Tibial nerve (tissue), 4 donors: ENCODE measurements at places on chromosomes 11 and 22. TPM values are rescaled to one million over a fixed set of nuclear protein-coding genes. Genes with fewer than 3 reads are reported as not detected.

The MPZL2 gene
- total RNA-seq = 6.7 TPM

The MPEG1 gene
- 9.3 TPM for total RNA-seq

The HSPB2 gene
- total RNA-seq = 2.1 TPM

The OR52N1 gene
- not detected for total RNA-seq

The OR51B4 gene
- 0.98 TPM for total RNA-seq

The SLC17A6 gene
- total RNA-seq = not detected

The UPB1 gene
- 0.44 TPM for total RNA-seq

The DDIAS gene
- 1.8 TPM for total RNA-seq

The MMP1 gene
- total RNA-seq = not detected

The SLCO2B1 gene
- 52.0 TPM for total RNA-seq

GRCh38 chr22:24138649-24139420, 42.5 kb upstream of the SUSD2 start:
- no peak for DNase-seq
- H3K4me3 ChIP-seq = no peak overlapping the region
- H3K27ac ChIP-seq = no peak overlapping the region

DNA sequence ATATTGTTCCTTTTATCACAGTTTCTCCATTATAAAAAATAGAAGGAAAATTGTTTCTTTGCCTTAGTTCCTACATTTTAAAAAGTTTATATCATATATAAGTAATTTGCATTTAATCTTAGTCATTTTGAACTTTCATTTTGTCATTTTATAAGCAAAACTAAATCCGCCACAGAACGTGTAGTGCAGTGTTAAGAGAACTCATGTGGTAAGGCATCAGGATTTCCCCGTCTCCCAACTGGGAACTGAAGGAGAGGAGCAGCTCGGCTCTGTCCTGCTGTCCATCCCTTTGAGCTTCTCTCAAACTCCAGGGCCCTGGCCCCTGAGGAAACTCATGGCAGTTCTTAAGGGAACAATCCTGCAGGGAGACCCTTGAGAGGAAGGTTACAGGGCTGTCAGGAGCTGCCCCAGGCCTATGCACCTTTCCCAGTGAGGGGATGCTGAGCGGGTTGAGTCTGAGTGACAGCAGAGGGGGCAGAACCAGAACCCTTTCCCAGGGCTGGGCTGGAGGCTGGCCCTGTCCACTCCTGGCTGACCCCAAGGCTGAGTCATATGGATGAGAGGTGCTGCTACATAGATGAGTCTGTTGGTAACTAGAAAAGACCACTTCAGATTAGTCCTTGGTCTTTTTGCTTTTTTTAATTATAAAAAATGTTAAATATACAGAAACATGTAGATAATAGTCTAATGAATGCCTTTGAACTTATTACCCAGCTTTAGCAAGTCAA, 333.1 kb downstream of the TBC1D22A start:
- H3K4me1 ChIP-seq = no peaks in the 10 kb centered on the region
- no peaks in the 10 kb centered on the region for H3K27me3 ChIP-seq
- H3K4me3 ChIP-seq = no peak overlapping the region
- H3K27ac ChIP-seq = no peak overlapping the region
- no peak for DNase-seq

DNA sequence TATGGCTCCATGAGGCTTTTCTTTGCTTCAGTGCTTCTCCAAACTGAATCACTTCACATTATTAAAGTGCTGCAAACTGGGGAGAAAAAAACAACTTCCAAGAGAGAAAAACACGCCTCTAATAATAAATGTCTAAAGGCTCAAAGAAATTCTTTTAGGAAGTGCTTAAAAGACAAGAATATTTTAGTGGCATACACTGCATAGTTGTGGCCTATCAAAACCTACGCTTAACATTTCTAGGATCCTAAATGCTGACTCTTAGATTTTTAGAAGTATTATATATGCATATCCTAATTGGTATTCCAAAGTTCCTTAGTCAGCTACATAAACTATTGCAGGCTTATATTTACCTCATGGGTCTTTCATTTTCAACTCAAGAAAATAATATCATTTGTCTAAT, 879.0 kb upstream of the CCDC90B start:
- no peak overlapping the region for H3K4me3 ChIP-seq
- H3K27ac ChIP-seq = no peak overlapping the region
- no peaks in the 10 kb centered on the region for H3K36me3 ChIP-seq
- H3K27me3 ChIP-seq = no peaks in the 10 kb centered on the region
- no peaks in the 10 kb centered on the region for H3K4me1 ChIP-seq

DNA sequence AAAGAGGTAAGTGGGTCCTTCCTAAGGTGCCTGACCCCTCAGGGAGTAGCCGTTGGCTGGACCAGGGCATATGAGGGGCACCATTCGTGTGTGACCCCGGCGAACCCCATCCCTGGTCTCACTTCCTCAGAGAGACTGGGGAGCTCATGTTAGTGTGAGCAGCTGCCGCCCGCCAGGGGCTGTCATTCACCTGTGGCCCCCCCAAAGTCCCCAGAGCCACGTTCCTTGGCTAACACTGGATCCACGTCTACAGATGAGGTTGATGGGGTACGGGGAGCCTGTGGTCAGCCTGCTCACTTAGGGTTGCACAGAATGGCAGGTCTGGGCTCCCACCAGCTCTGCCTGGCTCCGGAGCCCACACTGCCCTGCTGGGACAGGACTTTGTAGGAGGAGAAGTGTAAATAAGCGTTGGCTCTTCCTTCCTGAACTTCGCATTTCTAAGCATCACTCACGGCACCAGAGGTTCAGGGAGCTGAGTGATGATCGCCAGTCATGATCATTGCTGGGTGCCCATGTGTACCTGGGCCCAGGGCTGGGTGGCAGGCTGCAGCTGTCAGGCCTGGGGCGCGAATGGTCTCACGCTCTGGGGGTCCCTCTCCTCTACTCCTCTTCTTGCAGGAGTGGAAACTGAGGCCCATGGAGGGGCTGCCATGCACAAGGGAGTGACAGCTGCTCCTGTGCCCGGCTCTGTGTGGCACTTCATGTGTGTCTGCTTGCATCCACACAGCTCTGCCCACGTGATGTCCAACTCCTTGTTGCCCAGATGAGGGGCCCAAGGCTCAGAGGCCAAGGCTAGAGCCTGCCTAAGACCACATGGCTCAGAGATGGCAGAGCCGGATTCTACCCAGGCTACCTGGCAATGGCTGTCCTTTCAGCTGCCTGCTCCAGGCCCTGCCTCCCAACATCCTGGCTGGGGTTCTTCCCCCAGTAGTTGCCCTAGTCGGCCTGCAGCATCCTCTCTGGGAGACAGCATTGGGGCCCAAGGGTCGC, 11.1 kb downstream of the TTC38 start:
- no peak for DNase-seq
- no peak overlapping the region for H3K4me3 ChIP-seq
- H3K27ac ChIP-seq = no peak overlapping the region
- H3K36me3 ChIP-seq = peaks cover 2% of the 10 kb centered on the region

GRCh38 chr22:20520093-20520511, 12.7 kb downstream of the MED15 start:
- H3K27ac ChIP-seq = peak overlapping the region; percentile 34
- H3K4me3 ChIP-seq = no peak overlapping the region
- no peak for DNase-seq
- H3K27me3 ChIP-seq = no peaks in the 10 kb centered on the region
- no peaks in the 10 kb centered on the region for H3K36me3 ChIP-seq

- H3K36me3 ChIP-seq = no peaks in the 10 kb centered on the region
- no peak overlapping the region for H3K27ac ChIP-seq
- DNase-seq = no peak
Measured at GRCh38 chr11:81380395-81380794, 1353.3 kb downstream of the FAM181B start.

- DNase-seq = no peak
- no peak overlapping the region for H3K27ac ChIP-seq
- no peaks in the 10 kb centered on the region for H3K4me1 ChIP-seq
- H3K36me3 ChIP-seq = no peaks in the 10 kb centered on the region
Measured at GRCh38 chr22:20786536-20786979, 12.6 kb downstream of the SERPIND1 start.

- peaks cover 16% of the 10 kb centered on the region for H3K27me3 ChIP-seq
- no peak overlapping the region for H3K4me3 ChIP-seq
- H3K4me1 ChIP-seq = no peaks in the 10 kb centered on the region
Measured at GRCh38 chr11:14650064-14650463, 6.5 kb downstream of the PDE3B start.

- no peaks in the 10 kb centered on the region for H3K27me3 ChIP-seq
- no peak overlapping the region for H3K4me3 ChIP-seq
- no peak for DNase-seq
- H3K4me1 ChIP-seq = peaks cover 38% of the 10 kb centered on the region
Measured at GRCh38 chr22:30250661-30251267, 4.2 kb upstream of the LIF start.

DNA sequence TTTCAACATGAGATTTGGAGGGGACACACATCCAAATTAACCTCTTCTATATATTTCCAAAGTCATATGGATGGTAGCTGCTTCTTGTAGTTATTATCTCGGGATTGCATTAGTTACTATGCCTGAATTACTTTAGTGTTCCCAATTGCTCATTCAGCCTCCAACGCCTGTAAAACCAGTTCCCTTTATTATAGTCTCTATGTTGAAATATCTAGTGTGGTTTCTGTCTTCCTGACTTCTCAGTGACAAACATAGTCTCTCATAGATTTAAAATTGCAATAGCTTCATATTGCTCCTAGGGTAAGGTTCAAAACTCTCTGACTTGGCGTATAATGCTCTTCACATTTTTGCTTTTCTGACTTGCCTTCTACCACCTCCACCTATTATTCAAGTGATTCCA, 366.4 kb downstream of the CASP12 start:
- DNase-seq = no peak
- H3K27ac ChIP-seq = no peak overlapping the region
- H3K4me1 ChIP-seq = no peaks in the 10 kb centered on the region
- H3K27me3 ChIP-seq = no peaks in the 10 kb centered on the region

DNA sequence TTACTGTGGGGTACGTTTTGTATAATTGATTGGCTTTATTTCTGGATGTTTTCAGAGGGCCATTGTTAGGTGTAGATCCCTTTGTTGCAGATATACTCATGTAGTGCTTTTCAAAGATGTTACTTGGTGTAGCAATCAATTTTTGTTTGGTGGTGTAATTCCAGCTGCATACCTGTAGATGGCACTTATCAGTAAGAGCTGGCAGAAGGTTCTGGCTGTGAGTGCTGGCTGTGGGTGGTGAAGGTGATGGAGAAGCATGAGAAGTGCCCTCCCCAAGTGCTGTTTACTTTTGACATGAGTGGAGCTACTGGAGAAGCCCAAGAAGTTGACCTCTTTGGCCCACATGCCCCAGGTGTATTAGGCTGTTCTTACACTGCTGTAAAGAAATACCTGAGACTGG, 1074.9 kb downstream of the FAM181B start:
- DNase-seq = no peak
- H3K27me3 ChIP-seq = no peaks in the 10 kb centered on the region
- no peak overlapping the region for H3K4me3 ChIP-seq
- H3K4me1 ChIP-seq = no peaks in the 10 kb centered on the region

- no peak overlapping the region for H3K4me3 ChIP-seq
- H3K36me3 ChIP-seq = no peaks in the 10 kb centered on the region
- H3K4me1 ChIP-seq = peaks cover 11% of the 10 kb centered on the region
- no peak for DNase-seq
- H3K27me3 ChIP-seq = no peaks in the 10 kb centered on the region
- peak overlapping the region; percentile 73 for H3K27ac ChIP-seq
Measured at GRCh38 chr11:12840871-12841660, 166.8 kb downstream of the TEAD1 start.

GRCh38 chr22:41943661-41944209, 3.2 kb downstream of the CENPM start:
- H3K4me1 ChIP-seq = peaks cover 18% of the 10 kb centered on the region
- H3K4me3 ChIP-seq = no peak overlapping the region

GRCh38 chr11:28808771-28809170, 700.6 kb downstream of the METTL15 start:
- no peaks in the 10 kb centered on the region for H3K4me1 ChIP-seq
- H3K36me3 ChIP-seq = no peaks in the 10 kb centered on the region
- no peak overlapping the region for H3K27ac ChIP-seq

- no peak for DNase-seq
- no peaks in the 10 kb centered on the region for H3K36me3 ChIP-seq
- peak overlapping the region; percentile 59 for H3K4me3 ChIP-seq
- H3K27ac ChIP-seq = peak overlapping the region; percentile 74
- H3K4me1 ChIP-seq = no peaks in the 10 kb centered on the region
Measured at GRCh38 chr11:130427581-130428315, 661 bp downstream of the ADAMTS8 start.

DNA sequence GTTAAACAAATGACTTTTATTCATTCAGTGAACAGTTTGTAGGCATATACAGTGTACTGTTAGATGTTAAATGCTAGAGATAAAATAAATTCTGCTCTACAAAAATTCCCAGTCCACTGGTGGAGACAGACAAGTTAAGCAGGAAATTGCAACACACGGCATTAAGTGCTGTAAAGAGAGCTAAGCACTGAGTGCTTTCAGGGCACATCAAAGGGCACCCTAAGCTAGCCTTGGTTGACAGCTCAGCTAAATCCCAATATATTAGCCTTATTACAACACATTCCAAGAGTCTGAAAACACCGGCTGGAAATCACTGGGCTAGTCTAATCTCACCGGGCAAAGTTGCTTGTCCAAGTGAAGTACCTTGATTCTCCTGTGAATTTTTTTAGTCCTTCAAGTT, 55.1 kb downstream of the NOX4 start:
- H3K27ac ChIP-seq = no peak overlapping the region
- peaks cover 9% of the 10 kb centered on the region for H3K36me3 ChIP-seq
- H3K27me3 ChIP-seq = no peaks in the 10 kb centered on the region
- no peaks in the 10 kb centered on the region for H3K4me1 ChIP-seq
- no peak for DNase-seq

GRCh38 chr22:20413217-20414058, 19.5 kb downstream of the ZNF74 start:
- no peak overlapping the region for H3K27ac ChIP-seq
- H3K27me3 ChIP-seq = no peaks in the 10 kb centered on the region
- H3K36me3 ChIP-seq = no peaks in the 10 kb centered on the region
- H3K4me1 ChIP-seq = peaks cover 2% of the 10 kb centered on the region

DNA sequence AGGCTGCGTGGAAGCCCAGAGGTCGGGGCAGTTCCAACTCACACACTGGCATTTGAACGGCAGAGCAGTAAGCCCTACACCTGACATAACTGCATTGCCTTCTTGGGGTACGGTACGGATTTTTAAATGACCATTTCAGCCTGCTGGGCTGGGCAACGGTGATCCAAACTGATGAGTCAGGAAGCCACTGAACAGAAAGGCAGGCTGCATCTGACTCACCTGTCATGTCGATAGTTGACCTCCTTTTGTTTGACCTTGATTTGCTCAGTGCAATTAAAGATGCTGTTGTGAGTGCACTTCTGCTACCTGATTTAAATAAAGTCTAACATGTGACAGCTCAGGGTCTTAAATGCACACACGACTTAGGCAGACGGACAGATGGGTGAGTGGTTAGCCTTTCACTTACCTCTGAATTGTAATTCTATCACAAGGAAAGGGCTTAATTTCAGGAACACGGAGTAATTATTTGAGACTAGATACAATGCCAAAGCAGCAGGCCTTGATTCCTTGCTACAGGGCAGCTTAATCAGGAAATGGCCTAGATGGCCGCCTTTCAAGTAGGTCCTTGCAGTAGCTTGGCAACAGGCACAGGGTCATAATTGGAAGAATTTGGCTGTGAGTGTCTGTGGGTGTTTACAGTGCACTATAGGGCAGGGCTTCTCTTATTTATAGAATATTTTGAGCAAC, 52.2 kb downstream of the BMAL1 start:
- no peak for DNase-seq
- H3K27ac ChIP-seq = no peak overlapping the region
- no peaks in the 10 kb centered on the region for H3K4me1 ChIP-seq
- H3K4me3 ChIP-seq = no peak overlapping the region
- no peaks in the 10 kb centered on the region for H3K36me3 ChIP-seq

- H3K36me3 ChIP-seq = no peaks in the 10 kb centered on the region
- no peak overlapping the region for H3K27ac ChIP-seq
- no peaks in the 10 kb centered on the region for H3K4me1 ChIP-seq
- DNase-seq = no peak
- H3K27me3 ChIP-seq = no peaks in the 10 kb centered on the region
- no peak overlapping the region for H3K4me3 ChIP-seq
Measured at GRCh38 chr11:47669856-47670255, 27.5 kb upstream of the MTCH2 start.
